ENCODE measurements at places on chromosomes 16 and 17. TPM values are rescaled to one million over a fixed set of nuclear protein-coding genes. Genes with fewer than 3 reads are reported as not detected.
A peak's percentile ranks its signal among the peaks of the same experiment; 100 is the strongest.

Gene SERPINF2
- total RNA-seq, result not detected

Gene ITGAX
- total RNA-seq, result 2.9 TPM

Gene SPHK1
- 9.2 TPM for total RNA-seq

Gene PTGES3L
- total RNA-seq, result 0.33 TPM

Gene TP53TG3
- total RNA-seq, result not detected

Gene RCVRN
- total RNA-seq, result not detected

Gene PABPN1L
- not detected for total RNA-seq

- no peaks in the 10 kb centered on the region for H3K27me3 ChIP-seq
- H3K27ac ChIP-seq, result no peak overlapping the region
- H3K4me1 ChIP-seq, result peaks cover 19% of the 10 kb centered on the region
- H3K36me3 ChIP-seq, result no peaks in the 10 kb centered on the region
Measured at GRCh38 chr17:77857613-77858012, 100.9 kb upstream of the TNRC6C start.

DNA sequence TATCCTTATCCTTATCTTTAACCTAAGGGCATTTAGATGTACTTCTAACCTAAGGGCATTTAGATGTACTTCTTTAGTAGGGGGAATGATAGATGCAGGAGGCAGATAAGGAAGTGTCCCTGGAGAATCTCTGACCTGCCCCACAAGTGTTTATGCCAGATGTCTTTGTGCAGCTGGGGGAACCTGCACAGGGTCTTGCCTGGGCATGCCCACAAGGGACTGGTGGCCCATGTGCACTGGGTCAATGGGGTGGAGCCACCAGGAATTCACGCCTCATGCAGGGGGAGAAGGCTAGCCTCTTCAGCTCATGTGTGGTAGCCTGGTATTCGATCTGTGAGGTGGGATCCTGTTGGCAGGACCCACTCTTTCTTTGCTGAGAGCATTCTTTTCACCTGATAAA lies 38.0 kb downstream of the CA10 start:
- DNase-seq, result no peak
- no peak overlapping the region for H3K27ac ChIP-seq
- no peak overlapping the region for H3K4me3 ChIP-seq
- no peaks in the 10 kb centered on the region for H3K36me3 ChIP-seq
- peaks cover 4% of the 10 kb centered on the region for H3K27me3 ChIP-seq

- DNase-seq, result no peak
- H3K36me3 ChIP-seq, result peaks cover 5% of the 10 kb centered on the region
- no peak overlapping the region for H3K27ac ChIP-seq
- no peak overlapping the region for H3K4me3 ChIP-seq
- peaks cover 26% of the 10 kb centered on the region for H3K4me1 ChIP-seq
Measured at GRCh38 chr17:65433157-65433556, 128.3 kb downstream of the AXIN2 start.

GRCh38 chr17:32111141-32111771 lies 31.0 kb upstream of the RHOT1 start:
- H3K4me1 ChIP-seq, result peaks cover 18% of the 10 kb centered on the region
- no peaks in the 10 kb centered on the region for H3K27me3 ChIP-seq
- no peak overlapping the region for H3K4me3 ChIP-seq

DNA sequence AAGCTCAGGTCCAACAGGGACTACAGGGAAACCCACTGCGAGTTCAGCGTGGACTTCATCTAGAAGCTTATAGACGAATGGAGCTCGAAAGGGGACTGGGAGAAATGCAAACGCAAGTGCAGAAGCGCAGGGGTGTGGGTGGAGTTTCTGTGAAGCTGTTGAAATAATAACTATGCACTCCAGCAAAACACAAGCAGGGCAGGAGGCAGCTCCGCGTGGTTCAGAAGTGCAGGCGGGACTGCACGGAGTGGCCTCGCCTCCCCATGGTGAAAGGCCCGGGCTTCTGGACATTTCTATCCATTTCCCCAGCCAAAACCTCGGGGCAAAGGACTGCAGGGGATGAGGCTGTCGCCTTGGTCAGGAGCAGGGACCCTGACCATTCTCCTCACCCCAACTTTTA lies 74.5 kb downstream of the ZNF423 start:
- no peaks in the 10 kb centered on the region for H3K4me1 ChIP-seq
- no peaks in the 10 kb centered on the region for H3K27me3 ChIP-seq
- no peak for DNase-seq
- no peaks in the 10 kb centered on the region for H3K36me3 ChIP-seq

- DNase-seq, result no peak
- no peaks in the 10 kb centered on the region for H3K36me3 ChIP-seq
- no peak overlapping the region for H3K4me3 ChIP-seq
- H3K27me3 ChIP-seq, result no peaks in the 10 kb centered on the region
- H3K4me1 ChIP-seq, result peaks cover 8% of the 10 kb centered on the region
Measured at GRCh38 chr17:61122326-61122913, 277.2 kb upstream of the TBX2 start.

- no peaks in the 10 kb centered on the region for H3K36me3 ChIP-seq
- H3K27me3 ChIP-seq, result peaks cover 24% of the 10 kb centered on the region
- no peak overlapping the region for H3K4me3 ChIP-seq
Measured at GRCh38 chr17:55743103-55743679, 7.7 kb upstream of the PCTP start.

DNA sequence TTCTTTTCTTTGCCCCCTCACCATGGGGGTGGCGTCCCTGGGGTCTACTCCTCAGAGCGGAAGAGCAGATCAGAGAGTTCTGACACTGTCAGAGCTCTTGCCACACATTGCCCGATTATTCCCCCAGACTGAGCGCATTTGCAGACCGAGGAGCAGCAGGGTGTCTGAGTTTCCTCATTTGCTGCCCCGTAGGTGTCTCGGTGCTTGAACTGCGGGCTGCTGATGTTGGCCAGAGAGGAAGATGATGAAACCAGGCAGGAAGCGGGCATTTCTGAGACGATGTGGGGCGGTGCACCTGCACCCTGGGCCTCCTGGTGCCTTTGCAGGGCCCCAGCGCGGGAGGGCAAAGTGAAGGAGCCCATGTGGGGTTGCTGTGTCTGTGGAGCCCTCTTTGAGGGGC lies 55.2 kb downstream of the ARSG start:
- DNase-seq, result peak; percentile 87
- H3K27me3 ChIP-seq, result no peaks in the 10 kb centered on the region
- peak overlapping the region; percentile 75 for H3K4me3 ChIP-seq
- H3K4me1 ChIP-seq, result peaks cover 66% of the 10 kb centered on the region

GRCh38 chr16:87344931-87345631 lies 27.9 kb upstream of the C16orf95 start:
- peak overlapping the region; percentile 60 for H3K4me3 ChIP-seq
- H3K27me3 ChIP-seq, result no peaks in the 10 kb centered on the region
- H3K36me3 ChIP-seq, result peaks cover 21% of the 10 kb centered on the region
- peak overlapping the region; percentile 92 for H3K27ac ChIP-seq
- peaks cover 13% of the 10 kb centered on the region for H3K4me1 ChIP-seq
